ENCODE measurements at places on chromosomes 11 and 22.

GRCh38 chr11:1597331-1597993 lies 632 bp downstream of the KRTAP5-2 start:
- no peak for DNase-seq

DNA sequence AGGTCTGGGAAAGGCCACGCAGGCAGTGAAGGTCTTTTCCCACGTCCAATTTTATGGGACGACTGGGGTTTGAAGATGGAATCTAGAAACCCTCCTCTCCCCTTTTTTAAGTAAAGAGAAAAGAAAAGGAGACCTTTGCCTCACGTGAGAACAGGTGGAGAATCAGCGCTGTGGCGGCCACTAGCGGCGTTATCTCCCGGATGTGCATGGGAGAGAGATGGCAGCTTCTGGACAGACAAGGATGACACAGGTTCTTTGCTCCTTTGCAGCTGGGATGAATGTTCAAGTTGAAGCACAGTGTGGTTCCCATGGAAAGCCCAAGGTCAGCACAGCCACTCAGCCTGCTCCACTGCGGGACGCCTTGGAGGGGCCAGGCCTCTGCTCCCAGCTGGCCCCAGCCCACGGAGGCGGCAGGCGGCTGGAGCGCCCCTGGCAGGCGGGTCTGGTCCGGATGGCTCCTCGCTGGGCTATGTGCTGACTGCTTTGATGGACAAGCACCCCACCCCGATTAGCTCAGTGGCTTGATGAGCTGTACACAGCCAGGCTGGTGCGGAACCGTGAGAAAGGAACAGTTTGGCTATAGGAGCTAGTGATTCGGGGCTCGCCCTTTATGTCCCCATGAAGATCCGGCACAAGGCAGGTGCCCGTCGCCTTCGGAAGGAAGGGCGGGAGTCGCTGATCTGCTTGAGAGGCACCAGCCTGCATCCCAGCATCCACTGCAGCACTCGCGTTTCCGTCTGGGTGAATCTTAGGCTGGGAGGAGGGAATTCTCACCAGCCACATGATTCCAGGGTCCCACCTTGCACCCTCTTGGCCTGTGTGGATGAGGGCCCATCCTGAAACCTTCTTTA lies 14.5 kb upstream of the BID start:
- no peak for DNase-seq

GRCh38 chr11:80925321-80925720 lies 1484.5 kb upstream of the TENM4 start:
- no peak for DNase-seq

GRCh38 chr11:119616586-119617339 lies 112.2 kb downstream of the NECTIN1 start:
- DNase-seq: no peak

All from epithelial cell of proximal tubule (primary cell).